BJ (cell line): ENCODE measurements at places on chromosomes 7 and 10. TPM values are rescaled to one million over a fixed set of nuclear protein-coding genes. Genes with fewer than 3 reads are reported as not detected.

Gene SPDYE11
- polyA plus RNA-seq = not detected in 2 replicates

DNA sequence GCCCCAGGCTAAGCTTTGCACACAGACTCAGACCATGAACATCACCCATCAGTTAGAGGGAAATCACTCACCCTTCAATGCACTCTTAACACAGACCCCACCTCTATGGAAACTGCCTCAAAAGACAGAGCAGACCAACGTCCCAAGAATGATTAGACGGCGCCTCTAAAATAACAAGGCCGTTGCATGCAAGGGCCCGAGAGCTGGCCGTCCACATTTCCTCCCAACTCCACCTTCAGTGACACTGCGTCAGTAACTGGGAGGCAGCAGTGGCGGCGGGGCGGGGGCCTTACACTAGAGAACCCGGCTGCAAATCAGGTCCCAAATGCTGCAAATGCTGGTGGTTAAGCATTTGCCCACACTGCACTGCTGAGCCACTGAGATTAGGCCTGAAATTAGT lies 115.0 kb downstream of the PTPRN2 start:
- no peak for DNase-seq

- no peak for DNase-seq
These were observed 3.6 kb downstream of the SMARCD3 start for GRCh38 chr7:151244841-151245346.

DNA sequence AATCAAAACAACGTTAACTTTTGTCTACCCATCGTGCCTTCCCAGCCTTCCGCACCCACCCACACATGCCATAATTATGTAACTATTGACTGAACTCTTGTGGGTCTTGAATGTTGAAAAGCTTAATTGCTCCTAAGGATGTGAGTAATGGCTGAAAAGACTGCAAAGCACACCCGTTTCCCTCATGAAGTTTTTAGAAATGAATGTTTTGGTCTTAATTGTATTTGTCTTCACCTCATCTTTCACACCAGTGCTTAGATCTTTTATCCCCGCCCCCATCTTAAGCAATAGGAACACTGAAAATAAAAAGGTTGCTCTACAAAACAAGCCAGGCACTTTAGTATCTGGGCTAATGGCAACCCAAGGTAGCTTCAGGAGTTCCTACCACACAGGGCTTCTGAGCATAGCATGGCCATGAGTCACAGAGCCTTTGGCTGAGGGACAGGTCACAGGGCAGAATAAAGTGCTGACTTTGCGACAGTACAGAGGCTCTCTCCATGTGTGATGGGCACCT lies 690.5 kb downstream of the PARD3 start:
- peak; percentile 33 for DNase-seq

Gene TNKS2
- 16.6 and 29.3 TPM in 2 replicates for polyA plus RNA-seq
